ENCODE measurements at places on chromosomes 11 and 22.

GRCh38 chr11:116454951-116455350 lies 317.8 kb downstream of the BUD13 start:
- DNase-seq: no peak

DNA sequence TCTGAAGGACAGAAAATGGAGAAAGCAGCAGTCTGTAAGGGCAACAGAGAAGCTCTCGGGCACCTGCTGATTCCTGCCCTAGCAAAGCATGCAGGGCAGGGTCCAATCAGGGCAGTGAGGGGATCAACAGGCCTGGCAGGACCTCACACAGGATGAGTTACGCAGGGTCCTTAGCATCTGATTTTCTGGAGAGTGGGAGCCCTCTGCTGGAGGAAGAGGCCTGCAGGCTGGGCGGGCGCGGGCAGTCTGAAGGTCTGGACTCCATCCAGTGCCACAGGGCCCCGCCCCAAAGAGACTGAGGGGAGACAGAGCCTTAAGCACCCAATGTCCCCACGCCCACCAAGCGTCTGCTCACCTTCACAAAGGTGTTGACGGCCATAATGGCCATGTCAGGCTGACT lies 28.9 kb downstream of the AP1B1 start:
- DNase-seq: peak; percentile 22

GRCh38 chr22:38570779-38571364 lies 889 bp upstream of the DMC1 start:
- peak; percentile 75 for DNase-seq

DNA sequence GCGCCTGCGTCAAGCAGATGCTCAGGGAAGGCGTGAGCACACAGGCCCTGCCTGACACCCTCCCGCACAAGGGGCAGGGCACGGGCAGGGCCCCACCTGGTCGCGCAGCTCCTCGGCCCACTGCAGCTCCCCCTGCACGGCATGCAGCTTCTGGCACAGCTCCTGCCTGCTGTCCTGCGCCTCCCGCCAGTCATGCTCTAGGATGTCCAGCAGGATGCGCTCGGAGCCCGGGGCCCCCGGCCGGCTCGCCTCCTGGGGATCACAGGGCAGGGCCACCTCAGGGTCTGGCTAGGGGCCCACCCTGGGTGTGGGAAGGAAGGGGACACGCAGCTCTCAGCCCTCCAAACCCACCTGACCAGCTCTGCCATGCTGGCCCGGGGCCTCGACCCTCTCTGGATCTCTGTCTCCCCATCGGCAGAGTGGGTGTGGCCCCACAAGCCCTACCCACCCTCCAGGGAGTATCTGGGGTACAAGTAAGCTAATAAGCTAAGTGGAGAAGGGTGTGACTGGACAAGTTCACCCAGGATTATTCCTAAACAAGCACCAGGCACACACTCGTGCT lies 10.7 kb downstream of the CARD10 start:
- no peak for DNase-seq

DNA sequence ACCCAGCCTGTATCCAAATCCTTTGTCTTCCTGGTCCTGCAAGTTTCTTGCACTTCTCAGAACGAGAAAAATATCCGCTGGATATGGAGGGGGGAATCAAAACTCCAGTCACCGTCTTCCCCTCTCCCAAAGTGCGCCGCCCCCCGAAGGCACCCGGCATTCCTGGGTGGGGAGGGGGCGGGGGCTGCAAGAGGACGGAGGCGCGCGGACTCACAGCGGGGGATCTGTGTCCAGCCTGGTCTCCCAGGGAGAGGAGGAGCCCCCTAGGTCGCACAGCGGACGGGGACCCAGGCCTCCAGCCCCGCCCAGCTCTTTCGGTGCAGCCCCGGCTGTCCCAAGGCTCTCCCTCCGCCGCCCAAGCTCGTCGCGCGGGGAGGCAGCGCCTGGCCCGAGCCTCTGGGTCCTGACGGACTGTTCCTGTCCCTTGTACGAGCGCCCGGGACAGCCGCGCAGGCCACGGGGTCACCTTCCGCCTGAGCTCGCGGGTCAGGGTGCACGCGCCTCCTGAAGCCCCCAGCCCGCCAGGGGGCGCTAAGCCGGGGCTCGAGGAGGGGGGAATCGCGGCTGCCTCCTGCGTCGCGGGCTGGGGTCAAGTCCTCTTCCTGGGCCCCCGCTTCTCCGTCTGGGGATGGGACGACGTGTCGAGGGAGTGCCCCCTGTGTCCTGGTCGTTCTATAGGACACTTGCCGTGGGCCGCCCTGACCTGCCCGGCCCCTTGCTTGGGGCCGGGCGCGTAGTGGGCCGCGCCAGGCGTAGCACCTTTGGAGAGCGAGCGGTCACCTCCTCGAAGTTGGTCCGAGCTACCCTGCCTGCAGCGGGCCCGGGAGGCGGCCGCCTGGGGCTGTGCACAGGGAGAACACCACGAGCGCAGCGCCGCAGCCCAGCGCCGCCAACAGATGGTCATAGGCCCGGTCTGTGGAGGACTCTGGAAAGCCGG lies 2.4 kb upstream of the WNT11 start:
- peak; percentile 74 for DNase-seq

- no peak for DNase-seq
Observed at GRCh38 chr11:128394431-128395089, 192.8 kb downstream of the ETS1 start.

DNA sequence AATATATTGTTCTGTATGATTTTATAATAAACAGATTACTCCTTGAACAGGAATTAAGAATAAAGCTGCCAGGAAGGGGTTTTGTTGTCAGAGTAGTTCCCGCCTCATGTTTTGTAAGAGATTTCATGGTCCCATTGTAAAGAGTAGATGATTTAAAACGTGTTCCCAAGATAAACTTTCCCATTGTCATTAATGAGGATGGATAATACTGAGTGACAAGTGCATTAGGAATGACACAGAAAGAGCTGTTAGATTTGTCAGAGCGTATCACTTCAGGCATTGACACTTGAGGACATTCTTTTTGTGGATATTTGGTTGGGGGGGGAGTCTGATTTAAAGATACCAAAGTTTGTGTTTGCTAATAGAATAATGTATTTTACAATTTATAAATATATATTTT lies 147.0 kb downstream of the PAX6 start:
- no peak for DNase-seq

- no peak for DNase-seq
Observed at GRCh38 chr11:66885950-66886440, 29.1 kb downstream of the LRFN4 start.

DNA sequence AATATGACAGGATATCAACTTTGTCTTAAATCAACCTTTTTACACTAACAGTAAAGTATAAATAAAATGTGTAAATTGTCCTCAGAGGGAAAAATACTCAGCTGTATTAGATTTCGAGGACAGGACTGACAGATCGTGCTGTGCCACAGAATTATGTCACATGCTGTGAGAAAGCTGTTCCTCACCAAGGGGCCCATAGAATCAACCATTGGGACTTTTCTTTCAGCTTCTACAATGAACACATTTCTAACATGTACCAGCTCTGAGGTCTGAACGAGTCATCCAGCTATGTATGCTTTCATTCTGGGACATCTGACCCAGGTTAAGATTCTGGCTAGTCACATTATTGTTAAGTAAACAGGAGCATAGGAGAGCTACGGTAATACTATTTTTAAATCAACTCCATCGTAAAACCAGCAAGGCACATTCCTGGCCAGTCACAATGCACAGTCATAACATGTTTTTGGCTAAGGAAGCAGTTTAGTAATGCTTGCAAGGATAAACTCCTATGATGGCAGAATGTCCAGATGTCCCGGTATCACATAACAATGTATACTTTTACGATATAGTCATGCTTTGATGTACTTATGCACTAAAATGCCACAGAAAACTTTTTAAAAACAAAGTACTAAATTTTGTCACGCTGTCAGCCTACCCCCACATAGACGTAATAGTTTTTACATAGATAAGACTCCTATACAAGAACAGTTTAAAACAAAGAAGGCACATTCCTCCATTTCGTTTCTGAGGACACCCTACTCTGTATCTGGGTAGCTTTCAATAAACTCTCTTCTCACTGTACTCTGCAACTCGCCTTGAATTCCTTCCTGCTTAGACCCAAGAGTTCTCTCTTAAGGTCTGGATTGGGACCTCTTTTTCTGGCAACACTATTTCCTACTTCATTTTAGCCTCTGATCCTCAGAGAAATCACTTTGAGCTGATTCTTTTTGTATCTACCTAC lies 27.4 kb downstream of the ZNF214 start:
- DNase-seq: no peak

- DNase-seq: no peak
Observed at GRCh38 chr22:21444701-21445436, 22.3 kb upstream of the TMEM191C start.

DNA sequence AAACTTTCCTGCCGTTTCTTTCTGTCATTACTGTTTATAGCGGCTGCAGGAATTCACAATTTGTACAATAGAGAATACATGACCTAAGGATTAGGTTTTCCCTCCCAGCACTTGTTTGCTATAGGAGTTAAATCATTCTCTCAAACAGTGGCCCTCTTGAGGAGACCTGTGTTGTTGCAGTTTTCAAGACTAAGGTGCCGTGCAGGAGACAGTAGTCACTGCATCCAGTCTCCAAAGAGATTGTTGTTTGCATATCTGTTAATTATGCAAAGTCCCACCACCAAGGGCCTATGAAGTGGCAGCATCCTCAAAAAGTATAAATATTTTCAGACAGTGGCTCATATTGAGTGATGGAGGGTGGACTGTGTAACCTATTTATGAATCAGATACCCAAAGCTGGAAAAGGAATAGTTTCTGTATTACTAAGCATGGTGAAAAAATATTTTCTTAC lies 2.3 kb downstream of the PRSS23 start:
- DNase-seq: peak; percentile 68

GRCh38 chr11:35791088-35791958 lies 128.7 kb downstream of the TRIM44 start:
- no peak for DNase-seq

DNA sequence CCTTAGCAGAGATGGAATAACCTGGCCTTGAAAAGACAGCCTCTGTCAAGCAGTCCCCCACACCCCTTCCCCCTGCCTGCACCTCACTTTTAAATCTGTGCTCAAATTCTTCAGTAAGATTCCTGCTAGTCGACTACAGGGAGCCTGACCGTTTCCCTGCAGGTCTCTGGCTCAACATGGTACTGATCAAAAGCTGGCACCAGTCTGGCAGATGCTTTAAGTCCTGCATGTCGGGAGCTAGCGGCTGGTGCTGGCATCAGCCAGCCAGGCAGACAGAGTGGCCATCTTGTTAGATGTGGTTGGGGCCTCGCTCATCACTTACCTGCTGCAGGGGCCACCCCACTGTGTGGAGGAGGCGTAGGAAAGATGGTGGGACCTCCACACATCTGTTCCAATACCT lies 204.4 kb upstream of the SORL1-AS1 start:
- no peak for DNase-seq

DNA sequence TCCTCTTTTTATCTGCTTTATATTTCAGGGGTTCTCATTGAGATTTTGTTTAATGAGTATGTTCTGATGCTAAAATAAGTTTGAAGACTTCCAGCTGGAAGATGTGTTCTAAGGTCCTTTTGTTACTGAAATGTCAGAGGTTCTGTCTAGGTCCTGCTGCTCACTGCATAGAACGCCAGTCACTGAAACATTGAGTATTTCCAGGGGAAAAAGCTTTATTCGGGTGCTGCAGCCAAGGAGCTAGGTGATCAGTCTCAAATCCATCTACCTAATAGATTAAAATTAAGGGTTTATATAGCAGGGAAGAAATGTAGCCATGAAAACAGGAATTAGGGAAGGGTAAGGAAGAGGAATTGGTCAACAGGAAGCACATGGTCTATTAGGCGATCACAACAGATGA lies 19.7 kb downstream of the SVIP start:
- DNase-seq: no peak

DNA sequence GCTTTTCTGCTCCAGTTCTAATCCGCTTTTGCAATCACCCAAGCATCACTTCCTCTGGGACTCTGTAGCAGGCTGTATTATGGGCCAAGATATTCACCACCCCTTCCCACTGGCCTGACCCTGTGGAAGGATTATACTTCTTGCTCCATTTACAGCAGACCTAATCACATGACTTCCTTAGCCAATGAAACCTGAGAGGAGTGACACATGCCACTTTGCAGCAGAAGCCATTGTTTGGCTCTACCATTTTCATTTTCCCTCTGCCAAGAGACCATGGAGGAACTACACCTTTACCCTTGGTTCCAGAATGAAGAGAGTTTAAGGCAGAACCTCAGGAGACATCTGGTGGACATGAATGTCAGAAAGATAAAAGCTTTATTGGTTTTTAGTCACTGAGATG lies 134.9 kb upstream of the HSD17B12 start:
- no peak for DNase-seq

GRCh38 chr11:111550258-111550657 lies 9.7 kb downstream of the LAYN start:
- no peak for DNase-seq

GRCh38 chr11:794013-794765 lies 3.9 kb downstream of the SLC25A22 start:
- no peak for DNase-seq

DNA sequence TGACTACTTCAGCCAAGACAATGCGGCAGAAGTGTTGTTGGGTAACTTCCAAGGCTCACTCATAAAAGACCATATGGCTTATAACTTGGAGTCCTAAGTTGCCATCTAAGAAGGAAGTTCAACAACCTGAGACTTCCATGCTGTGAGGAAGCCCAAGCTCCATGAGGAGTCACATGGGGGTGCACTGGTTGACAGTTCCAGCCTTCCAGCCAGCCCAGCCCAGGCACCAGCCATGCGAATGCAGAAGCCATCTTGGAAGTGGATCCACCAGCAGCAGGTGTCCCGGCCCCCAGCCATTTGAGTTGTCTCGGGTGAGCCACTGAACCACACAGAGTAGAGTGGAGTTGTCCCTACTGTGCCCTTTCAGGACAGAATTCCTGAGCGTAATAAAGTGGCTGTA lies 32.8 kb upstream of the WNT7B start:
- DNase-seq: no peak

DNA sequence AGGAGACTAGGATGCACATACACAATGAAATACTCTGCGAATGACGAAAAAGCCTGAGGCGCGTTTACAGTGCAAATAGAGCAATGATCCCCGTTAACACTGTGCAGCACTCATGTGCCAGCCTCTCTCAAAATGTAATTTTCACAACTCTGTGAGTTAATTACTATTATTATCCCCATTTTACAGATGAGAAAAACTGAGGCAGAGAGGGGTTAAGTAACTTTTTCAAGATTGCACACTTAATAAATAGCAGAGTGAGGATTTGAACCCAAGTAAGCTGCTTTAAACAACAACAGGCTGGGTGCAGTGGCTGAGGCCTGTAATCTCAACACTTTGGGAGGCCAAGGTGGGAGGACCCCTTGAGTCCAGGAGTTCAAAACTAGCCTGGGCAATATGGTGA lies 21.6 kb upstream of the SYT12 start:
- no peak for DNase-seq

GRCh38 chr22:48459259-48459658 lies 1368.4 kb downstream of the BRD1 start:
- no peak for DNase-seq

- DNase-seq: no peak
Observed at GRCh38 chr11:17412488-17413180, 24.2 kb upstream of the KCNJ11 start.

GRCh38 chr22:41870786-41871185 lies 37.9 kb downstream of the SREBF2 start:
- no peak for DNase-seq

- peak; percentile 62 for DNase-seq
Observed at GRCh38 chr11:57514538-57515331, 767 bp downstream of the SLC43A1 start.

All from NAMALWA (cell line).